GM13976 (cell line): ENCODE measurements at places on chromosomes 11 and 22.
A peak's percentile ranks its signal among the peaks of the same experiment; 100 is the strongest.

GRCh38 chr11:102421261-102421660 is 31.3 kb downstream of the TMEM123 start:
- no peak for DNase-seq

DNA sequence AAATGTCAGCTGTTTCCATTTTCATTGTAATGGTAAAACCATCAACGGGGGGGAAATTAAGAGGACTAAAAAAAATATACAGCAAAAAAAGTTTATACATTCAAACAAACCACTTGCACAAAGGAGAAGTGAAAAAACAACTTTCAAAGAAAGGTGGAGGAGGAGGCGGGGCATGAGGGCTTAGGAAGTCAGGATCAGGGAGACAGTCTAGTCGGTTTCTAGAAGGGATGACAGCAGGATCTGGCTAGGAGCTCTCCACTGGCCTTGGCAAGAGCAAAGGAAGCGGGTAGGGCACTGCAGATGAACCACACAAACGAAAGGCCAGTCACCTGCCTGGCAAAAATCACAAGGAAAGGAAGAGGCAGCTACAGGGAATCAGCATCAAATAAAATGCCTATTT is 31.0 kb downstream of the NAP1L4 start:
- no peak for DNase-seq

- DNase-seq, result no peak
Measured at GRCh38 chr22:26452236-26453016, 23.4 kb downstream of the ASPHD2 start.

DNA sequence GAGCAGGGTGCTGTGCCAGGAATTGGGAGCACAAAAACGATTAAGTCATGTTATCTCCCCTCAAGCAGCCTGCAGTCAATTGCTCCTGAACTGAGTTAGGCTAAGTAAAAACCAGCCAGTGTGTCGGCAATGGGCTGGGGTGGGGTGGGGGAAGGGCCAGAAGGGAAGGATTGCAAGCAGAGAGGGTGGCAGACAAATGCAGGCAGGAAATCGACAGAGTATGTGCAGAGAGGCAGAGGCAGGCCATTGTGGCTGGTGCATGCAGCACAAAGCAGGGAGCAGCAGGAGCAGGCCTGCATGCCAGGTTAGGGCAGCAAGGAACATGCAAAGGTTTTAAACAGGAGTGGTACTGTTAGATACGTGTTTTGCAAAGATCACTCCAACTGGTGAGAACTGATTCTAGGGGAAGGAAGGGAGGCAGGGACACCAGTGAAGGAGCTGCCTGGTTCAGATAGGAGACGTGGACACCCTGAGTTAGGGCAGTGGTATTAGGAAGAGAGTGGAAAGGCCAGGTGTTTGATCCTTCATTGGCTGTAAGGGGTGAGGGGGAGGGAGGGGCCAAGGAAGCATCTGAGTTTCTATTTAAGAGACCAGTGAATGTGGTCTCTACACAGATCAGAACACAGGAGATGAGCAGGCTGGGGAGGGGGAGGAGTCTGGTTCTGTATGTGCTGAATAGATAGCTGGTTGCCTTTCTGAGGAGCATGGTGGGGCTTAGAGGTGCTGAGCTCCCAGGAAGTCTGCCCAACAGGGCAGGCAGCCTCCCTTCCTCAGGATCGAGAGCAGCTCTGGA is 70.8 kb upstream of the PHOX2A start:
- no peak for DNase-seq

DNA sequence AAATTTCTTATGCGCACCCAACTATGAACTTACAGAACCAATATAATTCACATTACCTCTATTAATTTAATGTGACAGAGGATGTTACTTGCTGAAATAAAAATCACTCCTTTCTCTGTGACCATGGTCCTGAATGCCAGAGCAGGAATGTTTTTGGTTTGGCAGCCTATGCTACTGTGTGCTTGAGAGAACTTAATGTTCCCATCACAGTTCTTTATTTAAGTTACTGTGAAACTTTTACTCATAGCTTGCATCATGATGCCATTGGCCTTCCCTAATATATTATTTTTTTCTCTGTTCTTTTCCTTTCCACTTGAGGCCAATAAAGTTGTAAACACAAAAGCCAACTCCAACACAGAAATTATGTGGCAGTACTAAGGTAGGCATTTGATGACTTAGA is 142.2 kb downstream of the FAM76B start:
- DNase-seq, result no peak

- DNase-seq, result no peak
Measured at GRCh38 chr11:15213471-15214231, 98.9 kb downstream of the INSC start.

DNA sequence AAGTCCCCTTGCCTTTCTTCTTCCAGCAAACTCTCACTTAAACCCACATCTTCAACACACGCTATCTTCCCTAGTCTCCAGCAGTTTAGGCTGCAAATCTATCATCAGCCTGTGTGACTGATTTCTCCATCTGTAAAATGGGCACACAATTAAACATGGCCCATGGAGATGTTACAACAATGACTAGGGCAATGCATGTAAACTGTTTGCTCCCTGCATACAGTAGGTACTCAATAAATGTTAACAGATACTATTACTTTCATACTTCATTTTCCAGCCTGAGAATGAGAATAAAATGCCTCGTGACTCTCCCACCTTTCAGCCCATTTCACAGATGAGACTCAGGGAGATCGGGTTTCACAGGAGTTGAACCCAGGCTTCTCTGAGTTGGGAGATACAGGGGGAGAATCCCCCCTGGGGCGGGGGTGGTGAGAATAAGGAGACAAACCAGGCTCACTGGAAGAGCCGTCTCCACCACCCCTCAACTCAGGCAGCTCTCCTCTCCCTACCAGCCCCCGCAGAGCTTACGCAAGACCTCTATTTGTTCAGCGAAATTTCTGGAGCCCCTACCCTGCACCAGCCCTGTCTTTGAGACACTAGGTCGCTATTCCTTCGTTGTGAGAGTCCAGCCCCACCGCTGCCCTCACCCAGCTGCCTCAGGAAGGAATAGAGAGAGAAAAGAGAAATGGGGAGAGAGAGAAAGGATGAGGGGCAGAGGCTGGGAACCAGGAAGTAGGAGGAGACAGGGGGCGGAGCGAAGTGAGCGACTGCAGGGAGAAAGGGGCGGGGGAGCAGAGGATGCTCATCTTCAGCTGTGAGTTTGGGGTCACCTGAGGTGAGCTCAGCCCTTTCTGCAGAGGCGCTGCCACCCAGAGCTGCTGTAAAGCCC is 42.1 kb upstream of the KLHL35 start:
- peak; percentile 67 for DNase-seq

- DNase-seq, result no peak
Measured at GRCh38 chr22:44451016-44451415, 47.0 kb downstream of the RTL6 start.

GRCh38 chr11:13117344-13117743 is 108.2 kb downstream of the RASSF10 start:
- no peak for DNase-seq
